ENCODE measurements at places on chromosomes 1 and 21. TPM values are rescaled to one million over a fixed set of nuclear protein-coding genes. Genes with fewer than 3 reads are reported as not detected.

DNA sequence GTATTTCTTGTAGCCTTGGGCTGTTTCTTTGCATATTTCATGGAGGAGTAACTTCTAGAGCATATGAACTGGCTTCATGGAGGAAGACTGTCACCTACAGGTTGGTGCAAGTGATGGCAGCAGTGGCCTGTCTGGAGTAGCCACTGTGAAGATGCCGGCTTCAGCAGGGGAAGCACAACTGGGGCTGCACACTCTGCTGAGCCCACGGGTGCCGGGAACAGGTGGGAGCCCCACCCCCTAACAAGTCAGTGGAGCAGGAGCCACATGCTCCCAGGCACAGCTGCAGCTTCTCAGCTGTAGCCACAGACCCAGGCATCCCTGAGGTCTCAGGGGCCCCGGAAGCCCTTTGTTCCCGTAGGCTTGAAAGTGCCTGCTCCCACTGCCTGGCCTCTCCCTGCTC is 43.2 kb upstream of the C1orf185 start:
- no peak for DNase-seq

GRCh38 chr1:175077356-175078030 is 9.9 kb downstream of the TNN start:
- DNase-seq, result no peak

GRCh38 chr1:200856716-200857357 is 15.9 kb upstream of the GPR25 start:
- DNase-seq, result no peak

KIAA1614 gene
- 9.3 TPM for total RNA-seq

RAB7B gene
- 4.5 TPM for total RNA-seq

Measured in left cardiac atrium (tissue), 4 donors.